Common myeloid progenitor, CD34-positive (primary cell): ENCODE measurements at places on chromosomes 1 and 21.

- peak; percentile 67 for DNase-seq
These were observed 4.1 kb downstream of the CD84 start for GRCh38 chr1:160575112-160575664.

GRCh38 chr1:71557138-71557537 is 476.3 kb upstream of the ZRANB2 start:
- DNase-seq = no peak

- DNase-seq = peak; percentile 76
These were observed 29.1 kb downstream of the TTC39A start for GRCh38 chr1:51301152-51301843.

DNA sequence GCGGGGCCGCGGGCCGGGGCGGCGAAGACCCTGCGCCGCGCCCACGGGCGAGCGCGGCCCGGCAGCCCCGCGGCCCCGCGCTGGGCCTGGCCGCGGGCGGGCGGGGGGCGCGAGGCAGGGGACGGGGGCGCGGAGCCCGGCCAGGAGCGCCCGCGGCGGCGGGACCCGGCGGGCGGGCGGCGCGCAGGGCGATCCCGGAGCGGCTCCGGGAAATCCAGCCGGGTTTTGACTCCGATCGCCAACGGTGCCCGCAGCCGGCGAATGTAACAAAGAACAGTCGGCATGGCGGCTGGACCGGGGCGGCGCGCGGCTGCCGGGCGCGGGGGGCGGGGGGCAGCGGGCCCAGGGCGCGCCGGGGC is 334 bp downstream of the PRDM15 start:
- peak; percentile 77 for DNase-seq

DNA sequence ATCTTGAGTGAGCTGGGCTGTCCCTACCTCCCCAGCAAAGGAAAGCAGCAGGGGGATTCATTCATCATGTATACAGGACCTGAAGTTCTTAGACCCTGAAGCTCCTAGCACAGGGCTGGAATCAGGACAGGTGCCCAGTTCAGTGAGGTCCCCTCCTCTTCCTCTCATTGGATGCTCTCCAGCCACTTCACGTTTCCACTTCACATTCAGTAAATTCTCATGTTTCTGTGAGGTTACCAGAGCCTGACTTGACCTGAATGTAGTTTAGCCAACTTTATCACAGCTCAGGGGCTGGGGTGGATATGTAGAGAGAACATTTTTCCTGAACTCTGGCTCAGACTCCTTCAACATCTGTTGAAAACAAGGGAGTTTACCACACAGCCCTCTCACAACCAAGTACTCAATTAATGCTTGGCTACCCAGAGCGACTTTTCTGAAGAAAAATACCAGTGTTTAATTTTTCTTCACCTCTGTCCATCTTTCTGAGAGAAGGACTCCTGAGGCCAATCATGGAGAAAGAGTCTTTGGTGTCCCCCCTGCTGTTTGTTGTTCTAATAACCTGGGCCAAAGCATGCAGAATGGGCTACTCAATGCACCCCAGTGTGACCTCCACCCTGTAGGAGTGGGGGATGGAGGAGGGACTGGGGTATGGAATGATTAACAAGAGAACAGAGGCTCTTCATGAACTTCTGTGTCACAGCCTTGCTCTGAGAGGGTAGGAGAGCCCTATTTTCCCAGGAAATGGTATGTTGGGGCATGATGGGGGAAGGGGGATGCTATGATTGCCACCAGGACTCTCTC is 108.3 kb upstream of the FGGY start:
- DNase-seq = no peak

- peak; percentile 71 for DNase-seq
These were observed at the start of gene KIRREL1 for GRCh38 chr1:157993147-157993917. KIRREL1 (plus strand) TSS chr1:157993645; CDS start chr1:157993677, 32 bp downstream.

DNA sequence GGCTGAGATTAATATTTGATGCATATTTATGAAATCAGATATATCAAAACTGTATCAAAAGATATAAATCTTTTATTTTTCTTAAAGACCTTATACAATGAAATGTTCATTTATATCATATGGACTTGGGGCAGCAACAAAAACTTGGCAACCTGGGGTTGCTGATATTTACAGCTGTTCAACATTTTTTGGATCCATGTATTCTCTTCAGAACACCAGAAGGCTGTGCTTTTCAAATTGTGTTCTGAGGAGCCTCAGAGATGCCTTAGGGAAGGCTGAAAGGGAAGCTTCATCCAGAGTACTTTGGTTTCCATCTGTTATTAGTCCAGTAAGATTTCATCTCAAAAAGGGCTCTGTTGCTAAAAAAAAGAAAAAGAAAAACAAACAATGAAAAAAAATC is 94.8 kb downstream of the DISC1 start:
- DNase-seq = no peak

DNA sequence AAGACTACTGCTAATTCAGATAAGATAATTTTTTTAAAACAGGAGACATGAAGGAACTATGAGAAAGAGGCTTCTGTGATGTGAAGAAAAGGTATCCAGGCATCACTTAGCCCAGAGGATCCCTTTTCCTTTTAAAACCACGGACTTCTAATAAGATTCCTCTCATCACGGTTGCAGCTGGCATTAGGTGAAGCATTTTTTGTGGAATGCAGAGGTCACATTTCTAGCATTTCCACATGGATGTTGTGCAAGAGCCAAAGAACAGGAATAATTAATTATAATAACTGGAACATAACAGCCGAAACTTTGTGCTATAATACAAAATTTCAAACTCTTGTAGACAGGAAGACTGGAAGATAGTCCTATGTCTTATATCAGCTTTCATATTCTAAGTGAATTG is 27.6 kb downstream of the CYP2J2 start:
- DNase-seq = no peak

GRCh38 chr1:36238433-36238832 is 14.2 kb downstream of the THRAP3 start:
- DNase-seq = no peak

DNA sequence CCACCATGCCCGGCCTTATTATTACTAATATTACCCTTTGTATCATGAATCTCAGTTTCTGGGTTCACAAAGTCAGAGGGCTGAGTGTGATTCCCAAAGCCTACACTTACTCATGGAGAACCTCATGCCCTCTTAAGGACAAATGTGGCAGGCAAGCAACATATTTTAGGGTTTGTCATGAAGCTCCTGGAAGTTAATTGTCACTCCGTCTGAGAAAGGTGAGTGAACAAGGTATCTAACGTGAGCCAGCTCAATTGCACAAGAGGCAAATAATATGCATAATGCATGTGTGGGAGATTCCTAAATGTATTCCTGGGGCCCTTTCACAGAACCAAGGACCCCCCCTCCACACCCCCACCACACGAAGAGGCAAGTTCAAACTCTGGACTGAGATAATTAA is 10.1 kb upstream of the TIAM1 start:
- no peak for DNase-seq

DNA sequence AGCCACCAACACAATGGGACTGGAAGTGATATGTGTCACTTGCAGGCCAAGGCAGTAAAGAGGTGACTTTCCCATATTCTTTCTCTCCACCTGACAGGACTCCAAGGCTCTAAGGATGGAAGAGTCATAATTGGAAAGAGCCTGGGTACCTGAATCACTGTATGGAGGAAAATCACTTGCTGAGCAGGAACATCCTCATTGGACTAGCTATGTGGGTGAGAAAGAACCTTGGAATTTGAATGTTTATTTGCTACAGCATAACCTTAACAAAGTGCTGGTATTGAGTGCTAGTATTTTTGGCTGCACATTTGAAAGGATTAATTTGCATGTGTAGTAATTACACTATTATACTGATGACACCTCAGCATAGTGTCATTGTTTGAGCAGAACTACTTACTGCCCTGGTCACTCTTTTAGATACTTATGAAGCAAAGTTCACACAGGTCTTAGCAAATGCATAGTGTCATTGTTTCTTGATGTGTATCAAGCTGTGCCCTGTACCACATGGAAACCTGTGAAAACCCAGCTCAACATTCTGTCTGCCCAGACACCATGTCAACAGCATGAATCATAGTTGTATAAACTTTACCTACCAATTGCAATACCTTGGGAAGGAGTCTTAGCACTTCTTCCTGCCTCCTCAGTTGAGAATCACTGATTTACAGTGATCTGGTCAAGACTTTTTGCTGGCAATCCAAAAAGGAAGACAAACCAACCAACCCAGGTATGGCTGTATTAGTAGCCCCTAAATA is 5.1 kb upstream of the S100A10 start:
- DNase-seq = no peak

DNA sequence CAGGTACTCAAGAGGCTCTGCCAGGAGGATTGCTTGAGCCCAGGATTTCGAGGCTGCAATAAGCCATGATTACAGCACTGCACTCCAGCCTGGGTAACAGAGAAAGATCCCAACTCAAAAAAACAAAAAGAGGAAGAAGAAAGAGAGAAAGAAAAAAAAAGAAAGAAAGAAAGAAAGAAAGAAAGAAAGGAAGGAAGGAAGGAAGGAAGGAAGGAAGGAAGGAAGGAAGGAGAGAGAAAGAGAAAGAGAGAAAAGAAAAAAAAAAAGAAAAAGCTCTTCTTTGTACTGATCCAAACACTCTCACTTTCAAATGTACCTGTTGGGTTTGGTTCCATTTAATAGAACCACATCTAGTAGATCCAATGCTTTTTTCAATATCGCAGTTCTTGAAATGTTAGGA is 11.8 kb downstream of the BATF3 start:
- no peak for DNase-seq

- DNase-seq = peak; percentile 26
These were observed 352.5 kb downstream of the ZNF326 start for GRCh38 chr1:90347366-90347765.

GRCh38 chr1:6546326-6546725 is 8.0 kb downstream of the NOL9 start:
- no peak for DNase-seq

- peak; percentile 93 for DNase-seq
These were observed 27.0 kb downstream of the SDC3 start for GRCh38 chr1:30881319-30882181.

GRCh38 chr1:46516200-46516950 is 26.7 kb downstream of the DMBX1 start:
- DNase-seq = no peak

DNA sequence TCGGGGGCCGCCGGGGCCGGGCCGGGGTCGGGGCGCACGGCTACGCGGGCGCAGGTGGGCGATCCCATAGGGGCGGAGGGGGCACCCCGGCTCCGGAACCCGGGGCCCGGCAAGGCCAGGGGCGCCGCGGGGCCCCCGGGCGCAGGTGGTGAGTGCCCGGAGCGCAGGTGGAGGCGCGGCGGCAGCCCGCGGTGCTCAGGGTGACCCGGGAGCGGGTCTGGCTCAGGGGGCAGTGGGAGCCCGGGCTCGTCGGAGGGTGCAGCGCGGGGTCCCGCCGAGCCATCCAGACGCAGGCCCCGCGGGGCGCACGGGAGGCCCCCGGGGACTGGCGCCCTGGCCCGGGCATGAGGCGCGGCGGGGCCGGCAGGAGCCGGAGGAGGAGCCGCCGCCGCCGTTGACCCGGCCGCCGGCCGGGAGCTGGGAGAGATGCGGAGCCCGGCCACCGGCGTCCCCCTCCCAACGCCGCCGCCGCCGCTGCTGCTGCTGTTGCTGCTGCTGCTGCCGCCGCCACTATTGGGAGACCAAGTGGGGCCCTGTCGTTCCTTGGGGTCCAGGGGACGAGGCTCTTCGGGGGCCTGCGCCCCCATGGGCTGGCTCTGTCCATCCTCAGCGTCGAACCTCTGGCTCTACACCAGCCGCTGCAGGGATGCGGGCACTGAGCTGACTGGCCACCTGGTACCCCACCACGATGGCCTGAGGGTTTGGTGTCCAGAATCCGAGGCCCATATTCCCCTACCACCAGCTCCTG is 489 bp downstream of the CELSR2 start:
- DNase-seq = no peak

DNA sequence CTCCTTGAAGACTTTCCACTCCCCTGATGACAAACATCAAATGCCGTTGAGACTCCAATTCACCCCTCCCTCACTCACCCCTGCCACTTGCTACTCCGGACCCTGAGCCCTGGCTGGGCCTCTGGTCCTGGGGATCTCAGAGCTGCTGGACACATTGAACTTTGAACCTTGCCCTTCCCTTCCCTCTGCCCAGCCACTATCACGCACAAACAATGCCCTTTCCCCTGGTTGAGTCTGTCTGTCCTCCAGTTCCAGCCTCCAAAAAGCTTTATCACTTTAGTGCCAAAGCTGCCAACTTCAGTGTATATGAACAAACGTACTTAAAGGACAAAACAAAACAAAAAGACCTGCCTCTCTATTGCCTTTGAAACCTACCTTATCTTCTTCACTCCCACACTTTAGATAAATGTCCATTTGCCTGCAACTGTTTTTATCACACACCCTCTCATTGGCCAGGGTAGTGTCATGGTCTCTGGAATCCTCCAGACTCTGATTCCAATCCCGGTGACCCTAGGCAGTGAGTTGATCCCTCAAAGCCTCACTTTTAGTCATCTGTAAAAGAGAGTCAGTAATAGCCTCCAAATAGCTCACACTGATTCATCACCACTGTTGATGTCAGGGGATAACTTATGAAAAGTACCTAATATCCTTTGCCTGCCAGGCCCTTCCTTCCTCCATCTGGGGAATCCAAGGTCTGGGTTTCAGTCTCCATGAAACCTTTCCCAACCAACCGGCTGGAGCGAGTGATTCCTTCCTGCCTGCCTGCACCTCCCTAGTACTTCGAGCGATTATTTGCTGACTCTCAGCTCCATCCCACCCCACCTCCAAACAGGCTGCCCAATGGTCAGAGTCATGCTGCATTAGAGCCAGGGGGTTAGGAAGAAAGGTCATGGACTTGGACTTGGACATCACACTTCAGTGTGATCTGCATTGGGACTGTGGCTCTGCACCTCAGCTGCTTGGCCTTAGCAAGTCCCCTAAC is 15.9 kb upstream of the SPOCD1 start:
- DNase-seq = no peak

DNA sequence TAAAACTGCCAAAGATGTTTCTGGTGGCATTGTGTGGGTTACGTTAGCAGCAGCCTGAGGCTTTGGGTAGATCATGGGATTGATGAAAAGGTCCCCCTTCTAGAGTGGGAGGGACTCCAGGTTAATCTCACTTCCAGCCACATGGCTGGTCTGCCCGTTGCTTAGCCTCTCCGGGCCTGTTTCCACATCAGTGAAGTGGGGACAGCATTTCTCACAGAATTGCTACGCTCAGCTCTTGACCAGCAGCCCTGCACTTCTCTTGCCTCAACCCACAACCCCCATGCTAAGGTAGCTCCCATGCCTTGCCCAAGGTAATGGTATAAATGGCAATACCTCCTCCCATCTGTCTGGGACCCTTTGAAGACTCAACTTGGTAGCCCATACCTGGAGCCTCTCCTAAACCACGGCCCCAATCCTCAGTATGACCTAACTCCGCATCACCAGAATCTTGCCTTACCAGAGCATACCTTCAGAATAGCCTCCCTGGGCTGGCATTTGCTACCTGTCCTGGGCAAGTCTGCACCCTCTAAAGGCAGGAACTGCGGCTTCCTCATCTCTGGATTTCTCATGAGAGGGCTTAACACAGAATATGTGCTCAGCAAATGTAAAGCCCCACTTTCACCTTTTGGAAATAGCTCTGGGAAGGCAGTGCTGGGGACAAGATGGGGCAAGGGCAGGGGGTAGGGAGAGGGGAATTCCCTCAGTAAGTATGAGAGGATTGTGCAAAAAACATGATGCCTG is 10.9 kb upstream of the GUCA2A start:
- no peak for DNase-seq

DNA sequence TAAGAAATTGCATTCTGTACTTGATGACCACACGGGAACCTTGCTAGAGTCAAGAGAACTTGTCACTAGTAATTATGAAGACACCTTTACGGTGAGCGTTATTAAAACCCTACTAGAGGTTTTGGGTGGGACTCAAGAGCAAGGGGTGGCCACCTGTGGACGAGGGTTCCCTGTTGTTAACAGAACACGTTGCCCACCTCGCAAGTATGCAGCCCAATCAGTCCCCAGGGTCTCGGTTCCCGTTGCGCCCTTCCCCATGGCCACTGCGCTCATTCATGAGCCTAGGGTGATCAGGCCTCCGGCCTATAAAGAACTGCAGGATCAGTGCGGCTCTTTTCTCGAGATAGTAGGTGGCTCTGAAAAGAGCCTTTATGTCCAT is 30.2 kb upstream of the RNF187 start:
- DNase-seq = no peak
